RPMI7951 (cell line): ENCODE measurements at places on chromosomes 6 and 20.
A peak's percentile ranks its signal among the peaks of the same experiment; 100 is the strongest.

DNA sequence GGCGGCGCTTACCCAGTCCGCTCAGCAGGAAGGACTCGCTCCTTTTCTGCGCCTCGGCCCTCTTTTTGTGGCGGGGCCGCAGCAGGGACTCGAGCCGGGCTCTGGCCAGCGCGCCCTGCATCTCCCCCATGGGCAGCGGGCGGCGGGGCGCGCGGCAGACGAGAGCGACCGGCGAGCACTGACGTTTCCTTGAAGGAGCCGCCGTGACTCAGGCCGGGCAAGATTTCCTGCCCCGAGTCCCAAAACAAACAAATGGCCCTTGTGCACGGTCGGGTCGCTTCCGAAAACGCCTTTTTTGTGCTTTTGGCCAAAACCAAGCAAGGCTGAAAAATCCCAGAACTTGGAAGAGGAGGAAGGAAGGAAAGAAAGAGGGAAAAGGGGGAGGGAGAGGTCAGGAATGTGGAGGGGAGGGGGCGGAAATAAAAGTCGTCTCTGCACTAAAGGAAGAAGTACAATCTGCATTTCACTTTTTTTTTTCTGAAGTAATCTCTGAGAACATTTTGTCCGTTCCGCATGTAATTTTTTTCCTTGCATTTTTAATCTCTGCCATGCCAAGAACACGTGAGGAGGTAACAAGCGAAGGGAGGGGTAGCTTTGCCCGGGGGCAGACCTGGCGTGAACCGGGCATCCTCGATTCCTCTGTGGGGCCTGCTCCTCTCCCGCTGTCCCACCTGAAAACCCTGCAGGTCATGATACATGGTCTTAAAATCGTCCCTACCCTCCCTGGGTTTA is 123.3 kb upstream of the SLC2A12 start:
- peak; percentile 87 for DNase-seq

DNA sequence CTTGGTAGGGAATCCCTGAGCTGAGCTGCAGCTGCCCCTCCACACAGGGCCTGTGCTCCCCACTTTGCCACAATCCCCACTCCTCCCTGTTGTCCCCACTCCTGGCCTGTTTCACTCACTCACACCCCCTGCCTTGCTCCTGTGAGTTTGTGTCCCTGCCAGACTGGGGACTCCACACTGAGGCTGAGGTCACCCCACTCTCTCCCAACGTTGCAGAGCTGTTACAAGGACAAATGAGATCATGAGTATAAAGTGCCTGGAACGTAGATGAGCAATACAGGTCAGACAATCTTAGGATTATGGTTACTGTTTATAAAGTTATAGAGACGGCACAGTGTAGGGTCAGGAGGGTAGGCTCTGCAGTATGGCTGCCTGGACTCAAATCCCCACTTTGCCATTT is 426.0 kb upstream of the SULF2 start:
- no peak for DNase-seq

DNA sequence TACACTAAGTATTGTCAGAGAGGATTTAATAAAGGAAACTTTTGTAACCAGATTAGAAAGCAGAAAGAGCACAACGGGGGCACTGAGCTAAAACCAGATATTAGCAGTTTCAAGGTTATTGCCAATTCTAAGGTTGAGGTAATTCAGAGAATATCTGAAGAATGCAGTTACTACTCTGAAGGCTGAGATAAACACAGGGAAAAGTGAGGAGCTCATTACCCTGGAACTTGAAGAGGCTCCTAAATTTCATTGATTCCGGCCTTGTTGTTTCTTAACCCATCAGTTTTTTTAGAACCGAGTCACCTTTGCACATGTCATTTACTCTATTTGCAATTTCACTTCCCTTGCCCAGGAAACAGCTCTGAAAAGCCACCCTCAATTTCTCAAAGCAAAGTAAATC is 72.4 kb upstream of the BTBD3 start:
- DNase-seq: no peak

DNA sequence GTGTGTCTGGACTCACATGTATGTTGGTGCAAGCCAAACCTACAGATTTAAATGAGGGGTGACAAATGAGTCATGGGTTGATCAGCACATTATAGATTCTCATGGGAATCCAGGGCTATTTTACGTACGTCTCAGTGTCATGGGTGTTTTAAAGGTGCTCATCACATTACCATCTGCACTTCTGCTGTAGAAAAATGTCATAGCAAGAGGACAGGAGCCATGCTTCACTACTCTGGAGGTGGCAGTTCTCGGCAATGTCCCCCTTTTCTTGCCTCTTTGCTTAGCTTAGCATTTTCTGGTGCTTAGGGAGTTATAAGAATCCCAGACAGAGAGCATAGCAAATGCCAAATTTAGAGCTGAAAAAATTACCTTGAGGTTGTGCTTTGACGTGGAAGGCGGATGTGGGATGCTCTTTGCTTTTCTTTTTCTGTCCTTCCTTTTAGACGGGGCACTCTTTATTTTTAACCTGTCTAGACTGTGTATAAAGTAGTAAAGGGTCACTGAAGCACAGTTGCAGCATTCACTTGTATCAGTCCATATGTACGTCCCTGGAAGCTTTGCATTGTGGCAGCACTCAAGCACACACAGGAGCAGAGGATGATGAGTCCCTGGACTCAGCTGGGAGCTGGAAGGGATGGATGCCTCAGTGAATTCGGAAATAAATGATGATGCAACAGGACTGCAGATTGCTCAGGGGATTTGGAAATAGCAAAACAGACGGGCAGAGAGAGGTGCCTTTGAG is 139.7 kb downstream of the SYNDIG1 start:
- DNase-seq: peak; percentile 79

DNA sequence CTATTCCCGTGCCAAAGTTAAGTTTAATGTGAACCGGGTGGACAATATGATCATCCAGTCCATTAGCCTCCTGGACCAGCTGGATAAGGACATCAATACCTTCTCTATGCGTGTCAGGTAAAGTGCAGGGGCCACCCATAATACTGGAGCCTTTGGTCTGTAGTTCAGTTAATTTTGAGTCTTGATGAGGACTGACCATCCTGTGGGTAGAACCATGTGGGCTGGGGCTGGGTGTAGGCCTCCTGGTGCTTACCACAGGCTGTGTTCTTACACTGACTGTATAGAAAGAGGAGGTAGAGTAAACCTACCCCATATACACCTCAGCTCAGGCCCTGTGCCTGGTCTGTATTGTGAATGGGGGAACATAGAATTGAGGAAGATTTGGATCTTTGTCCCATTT is 2.4 kb downstream of the NOP56 start:
- no peak for DNase-seq

GRCh38 chr6:150670311-150670710 is 70.6 kb downstream of the PLEKHG1 start:
- no peak for DNase-seq

DNA sequence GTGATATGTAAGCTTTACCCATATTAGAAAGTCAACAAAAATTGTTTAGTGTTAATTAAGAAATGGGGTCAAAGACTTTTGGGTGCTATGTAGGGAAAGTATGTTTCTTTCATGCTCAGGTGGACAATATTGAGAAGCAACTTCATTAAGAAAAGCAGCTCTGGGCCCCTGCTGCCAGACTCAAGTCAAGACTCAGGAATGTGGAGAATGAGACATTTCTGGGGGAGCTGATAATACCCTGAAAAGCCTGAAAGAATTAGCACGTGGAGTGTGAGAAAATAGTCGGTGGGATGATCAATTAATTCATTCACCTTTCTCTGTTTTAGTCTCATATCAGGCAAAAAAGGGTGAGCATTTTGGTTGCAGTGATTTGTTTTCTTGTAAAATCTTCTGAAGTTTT is 175.1 kb upstream of the IMPG1 start:
- DNase-seq: no peak

DNA sequence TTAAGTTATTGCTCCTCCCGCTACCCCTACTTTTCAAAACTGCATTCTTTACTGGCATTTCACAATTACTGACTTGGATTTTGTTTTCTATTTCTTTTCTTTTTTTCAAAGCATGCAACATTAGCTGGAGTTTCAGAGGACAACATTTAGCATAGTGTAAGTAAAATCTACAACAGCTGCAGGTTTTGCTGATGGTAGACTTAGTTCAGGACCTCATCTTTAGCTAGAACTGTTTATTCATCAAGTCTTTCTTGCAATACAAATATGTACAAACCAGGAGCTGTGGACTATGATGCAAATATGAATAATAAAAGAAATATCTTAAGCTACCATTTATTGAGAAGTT is 728 bp upstream of the CEP162 start:
- DNase-seq: no peak

- peak; percentile 15 for DNase-seq
Observed at GRCh38 chr6:135280375-135281136, 99.4 kb downstream of the MYB start.
